Activated CD4-positive, alpha-beta T cell treated with anti-CD3 and anti-CD28 coated beads for 48 hours (primary cell): ENCODE measurements at places on chromosomes 16 and 17.
A peak's percentile ranks its signal among the peaks of the same experiment; 100 is the strongest.

DNA sequence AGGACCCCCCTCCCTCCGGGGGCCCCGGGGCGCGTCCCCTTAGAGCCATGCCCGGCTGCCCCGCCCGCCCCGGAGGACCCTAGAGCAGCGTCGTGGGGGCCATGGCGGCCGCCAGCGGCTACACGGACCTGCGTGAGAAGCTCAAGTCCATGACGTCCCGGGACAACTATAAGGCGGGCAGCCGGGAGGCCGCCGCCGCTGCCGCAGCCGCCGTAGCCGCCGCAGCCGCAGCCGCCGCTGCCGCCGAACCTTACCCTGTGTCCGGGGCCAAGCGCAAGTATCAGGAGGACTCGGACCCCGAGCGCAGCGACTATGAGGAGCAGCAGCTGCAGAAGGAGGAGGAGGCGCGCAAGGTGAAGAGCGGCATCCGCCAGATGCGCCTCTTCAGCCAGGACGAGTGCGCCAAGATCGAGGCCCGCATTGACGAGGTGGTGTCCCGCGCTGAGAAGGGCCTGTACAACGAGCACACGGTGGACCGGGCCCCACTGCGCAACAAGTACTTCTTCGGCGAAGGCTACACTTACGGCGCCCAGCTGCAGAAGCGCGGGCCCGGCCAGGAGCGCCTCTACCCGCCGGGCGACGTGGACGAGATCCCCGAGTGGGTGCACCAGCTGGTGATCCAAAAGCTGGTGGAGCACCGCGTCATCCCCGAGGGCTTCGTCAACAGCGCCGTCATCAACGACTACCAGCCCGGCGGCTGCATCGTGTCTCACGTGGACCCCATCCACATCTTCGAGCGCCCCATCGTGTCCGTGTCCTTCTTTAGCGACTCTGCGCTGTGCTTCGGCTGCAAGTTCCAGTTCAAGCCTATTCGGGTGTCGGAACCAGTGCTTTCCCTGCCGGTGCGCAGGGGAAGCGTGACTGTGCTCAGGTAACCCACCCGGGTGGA is 759 bp downstream of the ALKBH5 start:
- DNase-seq = peak; percentile 82

DNA sequence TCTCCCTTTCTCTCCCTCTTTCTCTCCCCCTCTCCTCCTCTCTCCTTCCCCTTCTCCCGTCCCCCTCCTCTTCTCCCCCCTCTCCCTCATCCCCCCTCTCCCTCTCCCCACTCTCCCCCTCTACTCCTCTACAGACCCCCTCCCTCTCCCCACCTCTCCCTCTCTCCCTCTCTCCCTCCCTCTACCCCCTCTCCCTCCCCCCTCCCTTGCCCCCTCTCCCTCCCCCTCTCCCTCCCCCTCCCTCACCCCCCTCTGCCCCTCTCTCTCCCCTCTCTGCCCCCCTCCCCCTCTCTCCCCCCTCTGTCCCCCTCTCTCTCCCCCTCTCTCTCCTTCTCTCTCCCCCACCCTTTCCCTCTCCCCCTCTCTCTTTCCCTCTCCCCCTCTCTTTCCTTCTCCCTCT is 352.9 kb downstream of the UTP18 start:
- no peak for DNase-seq

DNA sequence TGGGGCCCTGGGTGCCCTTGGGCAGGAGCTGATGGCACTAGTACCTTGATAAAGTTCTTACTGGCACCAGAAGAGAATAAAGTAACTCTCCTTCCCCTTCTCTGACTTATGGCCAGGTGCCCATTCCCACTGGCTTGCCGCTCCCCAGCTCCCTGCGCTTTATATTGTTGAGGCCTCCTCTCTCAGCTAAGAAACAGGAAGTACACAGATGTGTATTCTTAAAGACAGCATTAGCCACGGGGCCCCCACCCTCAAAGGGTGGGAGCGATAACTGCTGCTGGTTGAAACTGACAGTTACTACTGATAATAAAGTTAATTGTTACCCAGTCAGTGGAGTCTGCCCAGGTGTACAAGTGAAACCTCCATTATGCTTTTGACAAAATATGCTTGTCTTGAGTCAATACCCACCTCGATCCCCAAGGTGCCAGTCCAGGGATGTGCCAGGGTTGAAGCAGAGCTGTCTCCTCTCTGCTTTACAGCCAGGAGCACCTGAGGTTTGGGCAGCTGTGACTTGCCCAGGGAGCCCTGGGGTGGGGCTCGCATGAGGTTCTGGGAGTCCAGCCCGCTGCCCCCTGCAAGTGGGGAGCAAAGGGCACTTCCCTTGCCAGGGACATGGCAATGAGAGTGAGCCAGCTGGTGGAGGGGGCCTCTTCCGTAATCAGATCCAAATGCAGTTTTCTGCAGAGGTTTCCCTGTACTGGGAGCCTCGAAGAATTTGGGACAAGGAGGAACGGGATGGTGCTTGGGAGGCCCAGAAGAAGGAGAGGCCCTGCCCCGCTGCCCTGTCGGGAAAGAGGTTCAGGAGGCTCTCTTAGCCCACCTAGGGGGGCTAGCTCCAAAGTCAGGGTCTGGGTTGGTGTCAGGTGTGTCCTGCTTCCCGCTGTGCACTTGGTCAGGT is 5.4 kb upstream of the CLDN9 start:
- DNase-seq = no peak

GRCh38 chr17:48642059-48642842 is 16.1 kb upstream of the HOXB9 start:
- no peak for DNase-seq

DNA sequence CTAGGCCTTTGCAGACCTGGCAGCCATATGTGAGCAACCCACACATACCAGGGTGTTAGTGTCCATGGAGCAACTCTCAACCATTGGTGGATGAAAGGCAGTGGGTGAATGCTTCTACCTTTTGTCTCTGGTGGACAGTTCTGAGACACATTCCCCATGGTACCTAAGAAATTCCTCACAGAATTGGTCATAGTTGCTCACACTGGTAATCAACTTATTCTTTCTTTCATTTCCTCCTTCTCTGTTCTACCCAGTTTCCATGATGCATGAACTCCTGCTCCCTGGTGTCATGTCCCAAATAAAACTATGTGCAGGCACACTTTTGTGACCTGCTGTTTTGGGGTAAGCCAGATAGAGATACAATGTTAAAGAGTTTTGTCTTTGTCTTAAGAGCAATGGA is 33.2 kb upstream of the MPHOSPH6 start:
- no peak for DNase-seq
